Stimulated activated CD4-positive, alpha-beta T cell treated with anti-CD3 and anti-CD28 coated beads, TNF-alpha, amount 100 ng/mL, for 1 hour (primary cell): ENCODE measurements at places on chromosomes 2 and 18.

DNA sequence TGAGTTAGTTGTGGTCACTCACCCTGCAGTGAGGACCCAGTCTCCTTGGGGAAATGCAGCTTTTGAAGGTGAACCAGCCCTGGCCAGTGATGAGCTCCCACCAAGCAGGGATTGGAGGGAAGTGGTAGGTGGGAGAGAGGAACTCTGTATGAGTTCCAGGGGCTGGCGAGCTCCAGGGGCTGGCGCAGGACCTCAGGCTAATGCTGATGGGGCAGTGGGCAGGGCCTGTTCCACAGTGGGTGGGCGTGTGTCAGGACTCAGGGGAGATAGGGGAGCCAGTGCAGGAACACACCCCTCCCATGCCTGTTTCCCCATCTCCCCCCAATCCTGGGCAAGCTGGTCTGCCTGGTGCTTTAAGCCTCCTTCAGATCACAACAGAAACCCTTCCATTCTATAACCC lies 208.4 kb downstream of the DYSF start:
- no peak for DNase-seq

DNA sequence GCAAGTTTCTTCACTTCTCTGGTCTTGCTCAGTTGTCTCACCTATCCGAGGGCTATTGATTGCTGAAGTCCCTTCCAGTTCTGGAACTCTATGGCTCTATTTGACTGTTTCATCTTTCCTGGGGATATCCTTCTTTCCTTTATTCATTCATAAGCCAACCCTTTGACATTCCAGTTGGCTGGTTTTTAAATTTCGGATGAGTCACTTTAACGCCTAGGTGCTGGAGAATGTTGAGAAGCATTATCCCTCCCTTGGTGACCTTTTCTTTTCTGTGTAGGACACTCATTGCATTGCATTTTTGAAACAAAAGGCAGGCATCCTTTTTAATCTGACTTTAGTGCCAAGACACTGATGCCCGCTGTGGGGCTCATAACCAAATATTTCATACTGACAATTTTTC lies 307.1 kb downstream of the TSN start:
- no peak for DNase-seq

GRCh38 chr2:229412686-229413085 lies 141.6 kb upstream of the PID1 start:
- DNase-seq, result no peak

- no peak for DNase-seq
Observed at GRCh38 chr18:40404284-40404683, 1550.8 kb upstream of the PIK3C3 start.

- DNase-seq, result no peak
Observed at GRCh38 chr2:112055730-112056625, 909 bp downstream of the TMEM87B start.

- DNase-seq, result no peak
Observed at GRCh38 chr2:78546843-78547242, 478.7 kb upstream of the REG3G start.
